Neural crest cell (in vitro differentiated cells): ENCODE measurements at places on chromosomes 4 and X. TPM values are rescaled to one million over a fixed set of nuclear protein-coding genes. Genes with fewer than 3 reads are reported as not detected.

Gene P2RY4
- total RNA-seq: 0.19 TPM in 1 of 2 replicates, not detected in the other

Gene MAGEE1
- 8.1 and 8.5 TPM in 2 replicates for total RNA-seq

Gene BANK1
- total RNA-seq: 0.11 and 0.44 TPM in 2 replicates

Gene DMRTC1
- 0.56 and 1.2 TPM in 2 replicates for total RNA-seq

Gene POLN
- 4.0 and 5.6 TPM in 2 replicates for total RNA-seq

Gene MMGT1
- 19.3 and 21.0 TPM in 2 replicates for total RNA-seq

Gene TMEM154
- total RNA-seq: 0.44 and 1.3 TPM in 2 replicates

Gene REELD1
- total RNA-seq: not detected in 2 replicates

Gene KLB
- not detected in 2 replicates for total RNA-seq

Gene AFF2
- total RNA-seq: 15.4 and 17.2 TPM in 2 replicates

Gene MPP1
- 12.7 and 13.2 TPM in 2 replicates for total RNA-seq

Gene SSX1
- not detected in 2 replicates for total RNA-seq

Gene TRAPPC11
- 38.2 and 41.2 TPM in 2 replicates for total RNA-seq

Gene MAGEA4
- total RNA-seq: not detected in 2 replicates

Gene CYSLTR1
- total RNA-seq: not detected in 2 replicates

Gene NPNT
- not detected in 2 replicates for total RNA-seq

Gene MAGEB1
- not detected in 2 replicates for total RNA-seq

Gene AWAT2
- not detected in 2 replicates for total RNA-seq

Gene FANCB
- total RNA-seq: 16.1 and 19.5 TPM in 2 replicates

Gene FRAS1
- total RNA-seq: 8.4 and 9.3 TPM in 2 replicates

Gene TCEAL7
- total RNA-seq: 15.3 and 18.9 TPM in 2 replicates

Gene CRMP1
- 245 and 251 TPM in 2 replicates for total RNA-seq

Gene MAGEA10
- total RNA-seq: not detected in 2 replicates

Gene SPANXC
- not detected in 2 replicates for total RNA-seq

Gene CT47B1
- total RNA-seq: not detected in 2 replicates

Gene IL21
- not detected in 2 replicates for total RNA-seq

Gene BMPR1B
- total RNA-seq: 24.9 and 26.8 TPM in 2 replicates

Gene NAA11
- not detected in 2 replicates for total RNA-seq

Gene BBS12
- total RNA-seq: 3.8 and 4.1 TPM in 2 replicates

Gene ARMCX2
- 79.9 and 85.6 TPM in 2 replicates for total RNA-seq

Gene BRS3
- not detected in 2 replicates for total RNA-seq

Gene PDLIM3
- total RNA-seq: 2.3 and 3.2 TPM in 2 replicates

Gene PQBP1
- 98.4 and 101 TPM in 2 replicates for total RNA-seq

Gene CCDC149
- 9.2 and 11.9 TPM in 2 replicates for total RNA-seq

Gene SLC10A4
- 2.0 and 2.2 TPM in 2 replicates for total RNA-seq

Gene CT83
- total RNA-seq: not detected in 2 replicates

Gene RS1
- total RNA-seq: not detected in 2 replicates

Gene GAGE12J
- not detected in 2 replicates for total RNA-seq

Gene ETDB
- total RNA-seq: not detected in 2 replicates

Gene MSANTD1
- total RNA-seq: 1.2 TPM in 2 replicates

Gene SSX2B
- total RNA-seq: not detected in 2 replicates

Gene PDE6B
- 3.4 and 4.1 TPM in 2 replicates for total RNA-seq

Gene IL15
- total RNA-seq: not detected in 2 replicates

Gene PABPC1L2B
- total RNA-seq: 0.14 TPM in 1 of 2 replicates, not detected in the other

Gene SRPK3
- 0.14 and 0.30 TPM in 2 replicates for total RNA-seq

Gene DAPP1
- not detected in 2 replicates for total RNA-seq

Gene ASB12
- 0.61 TPM in 2 replicates for total RNA-seq

Gene C4orf51
- not detected in 2 replicates for total RNA-seq

Gene TCEAL9
- 42.8 and 46.4 TPM in 2 replicates for total RNA-seq
